ENCODE measurements at places on chromosomes 5 and 9. TPM values are rescaled to one million over a fixed set of nuclear protein-coding genes. Genes with fewer than 3 reads are reported as not detected.

- DNase-seq, result no peak
Measured at GRCh38 chr9:2889023-2889422, 45.1 kb upstream of the PUM3 start.

GRCh38 chr5:15598294-15598902 lies 98.4 kb downstream of the FBXL7 start:
- no peak for DNase-seq

- DNase-seq, result no peak
Measured at GRCh38 chr5:6712142-6712576, 1.1 kb upstream of the TENT4A start.

DNA sequence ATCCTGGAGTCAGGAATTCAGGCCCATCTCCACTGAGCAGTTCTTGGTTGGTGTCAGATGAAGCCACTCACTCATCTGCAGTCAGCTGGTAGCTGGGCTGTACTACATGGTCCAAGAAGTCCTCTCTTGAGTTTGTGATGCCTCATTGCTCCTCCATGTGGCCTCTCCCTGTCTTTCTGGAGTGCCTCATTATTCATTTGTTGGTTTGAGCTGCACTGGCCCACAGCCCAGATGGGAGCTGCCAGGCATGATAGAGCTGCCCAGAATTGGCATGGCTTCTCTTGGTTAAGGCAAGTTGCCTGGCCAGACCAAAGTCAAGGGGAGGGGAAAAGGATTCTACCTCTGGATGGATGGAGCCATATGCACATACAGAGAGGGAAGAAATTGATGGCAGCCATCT lies 8.0 kb downstream of the PTCD2 start:
- DNase-seq, result no peak

- DNase-seq, result no peak
Measured at GRCh38 chr9:98191671-98192502, 550 bp downstream of the CORO2A start.

DNA sequence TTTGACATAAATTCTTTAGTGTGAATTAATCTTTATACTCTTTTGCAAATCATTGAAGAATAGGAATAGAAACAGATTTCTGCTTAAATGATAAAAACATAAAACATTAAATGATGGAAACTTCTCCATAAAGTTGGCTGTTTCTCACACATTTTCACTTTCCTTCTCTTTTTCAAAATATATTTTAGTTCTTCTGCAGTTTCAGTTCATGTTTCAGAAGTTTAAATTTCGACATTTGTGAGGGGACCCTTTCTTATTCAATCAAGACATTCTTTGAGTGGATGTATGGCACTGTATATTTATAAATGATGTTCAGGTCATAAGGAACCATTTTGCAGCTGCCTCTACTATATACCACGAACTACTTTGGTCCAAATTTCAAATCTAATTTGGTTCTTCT lies 34.6 kb downstream of the TNFAIP8 start:
- DNase-seq, result no peak

GRCh38 chr9:92208693-92209524 lies 84.6 kb downstream of the IARS1 start:
- no peak for DNase-seq

DNA sequence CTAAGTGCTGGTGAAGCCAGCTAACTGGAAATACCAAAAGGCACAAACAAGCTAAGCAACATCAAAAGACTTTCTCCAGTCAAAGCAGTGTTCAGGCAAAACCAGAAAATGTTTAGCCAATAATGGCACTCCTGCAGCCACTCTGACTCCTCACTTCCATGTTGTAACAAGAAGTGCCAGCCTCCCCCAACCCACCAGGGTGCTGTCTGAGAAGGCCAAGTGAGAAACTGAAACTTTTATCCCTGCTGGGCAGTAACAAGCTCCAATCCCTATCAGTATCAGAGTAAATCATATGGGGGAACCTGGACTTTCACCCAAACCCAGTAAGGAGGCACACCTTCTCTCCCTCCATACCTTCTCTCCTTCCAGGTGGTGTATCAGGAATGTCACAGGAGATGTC lies 414.8 kb upstream of the NMUR2 start:
- no peak for DNase-seq

GRCh38 chr5:171897231-171897630 lies 109.2 kb downstream of the FBXW11 start:
- no peak for DNase-seq

- no peak for DNase-seq
Measured at GRCh38 chr5:155471027-155471426, 457.5 kb downstream of the KIF4B start.

DNA sequence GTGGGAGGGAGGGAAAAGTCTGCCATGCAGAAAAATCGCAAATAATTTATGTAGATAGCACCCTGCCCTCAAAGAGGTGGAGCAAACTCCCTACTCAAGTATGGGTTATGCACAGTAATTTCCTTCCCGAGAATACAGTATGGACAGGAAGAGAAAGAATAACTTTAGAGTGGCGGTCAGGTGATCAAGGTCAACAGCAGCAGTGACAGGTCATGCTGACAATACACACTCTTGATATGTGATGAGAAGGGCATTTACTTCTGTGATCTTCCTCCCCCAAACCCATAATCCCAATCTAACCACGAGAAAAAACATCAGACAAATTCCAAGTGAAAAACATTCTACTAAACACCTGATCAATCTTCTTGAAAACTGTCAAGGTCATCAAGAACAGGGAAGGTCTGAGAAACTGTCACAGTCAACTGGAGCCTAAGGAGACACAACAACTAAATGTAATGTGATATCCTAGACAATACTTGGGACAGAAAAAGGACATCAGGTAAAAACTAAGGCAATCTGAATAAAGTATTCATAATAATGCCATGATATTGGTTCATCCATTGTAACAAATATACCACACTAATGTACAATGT lies 11.7 kb downstream of the BICD2 start:
- DNase-seq, result no peak

GRCh38 chr5:71864730-71865601 lies 145.9 kb downstream of the CARTPT start:
- no peak for DNase-seq

GRCh38 chr5:78691084-78691960 lies 42.8 kb upstream of the LHFPL2 start:
- no peak for DNase-seq

GRCh38 chr5:53423724-53424123 lies 56.7 kb upstream of the FST start:
- no peak for DNase-seq

DNA sequence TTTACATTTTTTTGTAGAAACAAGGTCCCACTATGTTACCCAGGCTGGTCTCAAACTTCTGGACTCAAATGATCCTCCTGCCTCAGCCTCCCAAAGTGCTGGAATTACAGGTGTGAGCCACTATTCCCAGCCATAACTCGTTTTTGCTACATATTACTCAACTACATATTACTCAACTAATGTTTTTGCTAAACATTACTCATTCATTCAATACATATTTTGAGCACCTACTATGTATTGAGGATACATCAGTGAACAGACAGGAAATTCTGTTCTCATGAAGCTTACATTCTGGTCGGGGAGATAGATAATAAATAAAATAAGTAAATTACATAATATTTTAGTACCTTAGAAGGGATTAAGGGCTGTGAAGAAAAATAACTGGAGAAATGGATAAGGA lies 34.9 kb upstream of the STOM start:
- DNase-seq, result no peak

- no peak for DNase-seq
Measured at GRCh38 chr5:71809446-71809845, 90.4 kb downstream of the CARTPT start.

DNA sequence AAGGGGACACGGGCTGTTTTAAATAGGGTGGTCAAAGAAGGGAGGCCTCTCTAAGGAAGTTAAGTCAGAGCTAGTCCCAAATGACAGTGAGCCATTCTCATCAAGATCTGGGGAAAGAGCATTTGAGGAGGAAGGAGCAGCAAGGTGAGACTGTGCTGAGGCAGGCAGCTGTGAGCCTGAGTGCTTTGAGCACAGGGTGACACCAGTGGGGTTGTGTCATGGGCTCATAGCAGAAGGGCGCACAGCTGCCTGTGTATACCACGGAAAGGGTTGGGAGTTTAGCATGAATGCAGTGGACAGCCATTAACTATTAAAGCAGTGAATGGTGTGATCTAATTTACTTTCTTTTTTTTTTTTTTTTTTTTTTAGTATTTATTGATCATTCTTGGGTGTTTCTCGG lies 19.2 kb downstream of the DMRT1 start:
- DNase-seq, result no peak

DNA sequence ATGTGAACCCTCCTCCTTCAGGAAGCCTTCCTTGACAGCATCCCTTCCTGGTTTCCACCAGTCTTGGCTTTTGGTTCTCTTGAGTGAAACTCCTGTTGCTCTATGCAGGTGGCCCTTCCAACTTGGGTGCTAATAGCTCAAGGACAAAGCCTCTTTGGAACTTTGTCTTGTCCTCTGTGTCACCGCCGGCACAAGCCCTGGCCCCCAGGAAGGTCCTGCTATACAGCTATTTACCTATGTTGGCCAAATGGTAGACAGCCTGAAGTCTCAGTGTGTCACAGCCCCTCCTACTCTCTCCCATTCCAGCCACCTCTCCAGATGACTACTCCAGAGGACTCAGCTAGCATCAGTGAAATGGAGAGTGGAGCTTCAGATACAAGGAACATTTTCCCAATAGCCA lies 94.7 kb upstream of the ZNF618 start:
- DNase-seq, result no peak

- DNase-seq, result no peak
Measured at GRCh38 chr5:55541056-55541635, 6.4 kb upstream of the PLPP1 start.

DNA sequence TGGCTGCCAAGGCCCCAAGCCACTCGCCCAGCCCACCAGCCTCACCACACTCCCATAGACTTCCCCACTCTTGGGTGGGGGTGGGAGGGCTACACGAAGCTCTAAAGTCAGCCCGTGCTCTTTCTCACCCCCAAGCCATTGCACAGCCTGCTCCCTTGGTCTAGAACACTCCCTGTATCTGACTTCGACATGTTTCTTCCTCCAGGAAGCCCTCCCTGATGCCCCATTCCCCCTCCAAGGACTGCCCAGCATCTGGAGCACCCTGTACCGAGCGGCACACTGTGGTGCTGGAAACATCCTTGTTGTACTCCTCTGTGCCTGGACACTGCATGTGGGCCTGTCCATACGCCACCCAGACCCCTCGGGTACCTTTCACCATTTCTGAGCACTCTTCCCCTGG lies 49.4 kb upstream of the KCNMB1 start:
- no peak for DNase-seq

- DNase-seq, result no peak
Measured at GRCh38 chr9:113361304-113362018, 12.1 kb downstream of the BSPRY start.

GRCh38 chr5:179906294-179906794 lies 1.4 kb downstream of the TBC1D9B start:
- no peak for DNase-seq

DNA sequence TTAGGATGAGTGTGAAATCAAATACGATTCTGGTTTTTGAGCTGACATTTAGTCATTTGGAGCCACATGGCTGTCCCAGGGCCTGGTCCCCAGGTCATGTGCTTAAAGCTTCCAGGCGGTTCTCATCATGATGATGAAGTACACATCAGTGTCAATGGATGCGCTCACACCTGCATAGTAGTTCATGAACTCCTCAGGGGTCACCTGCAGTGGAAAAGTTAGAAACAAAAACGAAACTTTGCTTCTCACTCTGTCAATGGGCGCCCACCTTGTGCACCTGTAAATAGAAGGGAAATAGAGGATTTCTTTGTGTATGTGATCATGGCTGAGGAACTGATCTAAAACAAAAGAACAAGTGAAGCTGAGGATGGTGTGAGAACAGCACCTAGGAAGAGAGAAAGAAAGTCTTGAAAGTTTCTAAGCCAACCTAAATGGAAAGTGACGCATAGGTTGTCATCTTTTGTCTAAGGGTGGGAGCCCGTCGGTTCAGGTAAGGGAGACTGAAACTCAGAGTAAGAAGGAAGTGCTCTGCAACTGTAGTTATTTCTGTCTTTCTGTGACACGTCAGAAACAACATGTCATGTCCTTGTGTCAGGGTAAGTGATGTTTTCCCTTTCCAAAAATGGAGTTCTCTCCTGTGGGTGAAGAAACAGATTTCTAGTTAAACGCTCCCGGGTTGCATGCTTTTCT lies 33.8 kb downstream of the CAPSL start:
- DNase-seq, result no peak

DNA sequence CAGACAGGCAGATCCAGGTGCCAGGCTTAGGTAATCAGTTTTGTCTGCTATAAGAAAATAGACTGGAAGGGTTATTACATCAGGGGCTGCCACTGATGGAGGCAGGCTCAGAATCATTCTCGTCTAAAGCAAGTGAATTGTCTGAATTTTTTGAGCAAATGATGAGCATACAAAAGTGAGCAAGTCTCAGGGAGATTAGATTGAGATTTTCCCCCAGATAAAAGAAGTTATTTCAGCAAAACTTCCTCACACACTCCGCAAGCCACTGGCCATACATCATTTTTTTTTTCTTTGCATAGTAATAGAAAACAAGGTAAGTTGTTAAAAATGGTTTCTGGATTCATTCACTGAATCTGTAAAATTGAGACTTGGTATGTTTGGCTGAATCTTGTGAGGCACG lies 52.9 kb downstream of the ZNF462 start:
- DNase-seq, result no peak

- DNase-seq, result no peak
Measured at GRCh38 chr9:115691693-115692092, 461.9 kb upstream of the PAPPA start.

- no peak for DNase-seq
Measured at GRCh38 chr9:26292943-26293342, 599.7 kb downstream of the CAAP1 start.

DNA sequence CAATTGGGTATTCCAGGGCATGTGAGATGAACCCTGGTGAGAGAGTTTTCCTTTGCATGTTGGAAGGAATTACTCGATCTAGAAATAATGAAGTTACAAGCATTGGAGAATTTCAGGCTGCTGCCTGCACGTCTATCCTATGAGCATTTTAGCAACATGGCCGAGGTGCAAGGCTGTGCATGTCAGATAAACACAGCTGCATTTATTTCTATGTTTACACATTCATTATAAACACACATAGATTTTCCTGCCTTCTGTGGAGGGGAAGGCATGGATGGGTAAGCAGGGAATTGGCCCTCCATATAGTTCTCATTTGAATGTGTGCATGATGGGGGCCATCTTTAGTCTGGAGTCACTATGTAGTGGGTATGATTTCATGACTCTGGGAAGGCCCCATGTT lies 42.3 kb downstream of the AOPEP start:
- DNase-seq, result no peak

- no peak for DNase-seq
Measured at GRCh38 chr9:14561929-14562405, 131.3 kb downstream of the ZDHHC21 start.

GRCh38 chr5:150135557-150136304 lies 19.9 kb downstream of the PDGFRB start:
- DNase-seq, result no peak

- DNase-seq, result no peak
Measured at GRCh38 chr9:132614324-132614723, 31.9 kb downstream of the BARHL1 start.

PCDHB12 gene
- total RNA-seq, result not detected

GABRA1 gene
- not detected for total RNA-seq

GRM6 gene
- total RNA-seq, result not detected

LRRC14B gene
- total RNA-seq, result not detected

LMBRD2 gene
- 1.1 TPM for total RNA-seq

ADRB2 gene
- total RNA-seq, result 0.25 TPM

MSMP gene
- 1.2 TPM for total RNA-seq

FBP2 gene
- total RNA-seq, result not detected

NMRK1 gene
- total RNA-seq, result 7.8 TPM

NUTM2G gene
- not detected for total RNA-seq

MSX2 gene
- 11.3 TPM for total RNA-seq

ZNF879 gene
- total RNA-seq, result not detected

GTF3C5 gene
- total RNA-seq, result 95.1 TPM

CCNI2 gene
- 1.4 TPM for total RNA-seq

FAM221B gene
- total RNA-seq, result not detected

MCCC2 gene
- total RNA-seq, result 47.2 TPM

Data from HCT116 (cell line).